ENCODE measurements at places on chromosomes 2 and 18.

GRCh38 chr2:150486539-150487484 lies 655 bp downstream of the RND3 start:
- DNase-seq = peak; percentile 30

GRCh38 chr2:241809383-241810306 lies 652 bp downstream of the NEU4 start:
- DNase-seq = no peak

DNA sequence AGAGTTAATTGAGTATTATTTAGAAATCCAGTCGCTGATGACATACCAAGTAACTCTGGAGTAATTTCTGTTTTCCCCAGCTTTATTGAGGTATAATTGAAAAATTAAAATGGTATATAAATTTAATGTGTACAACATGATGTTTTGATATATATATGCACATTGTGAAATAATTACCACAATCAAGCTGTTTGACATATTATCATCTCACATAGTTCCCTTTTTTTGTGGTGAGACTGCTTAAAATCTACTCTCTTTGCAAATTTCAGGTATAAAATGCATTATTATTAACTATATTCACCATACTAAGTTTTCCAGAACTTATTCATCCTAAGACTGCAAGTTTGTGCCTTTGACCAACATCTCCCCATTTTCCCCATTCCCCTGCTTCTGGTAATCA lies 25.0 kb upstream of the SPAG16 start:
- DNase-seq = no peak

DNA sequence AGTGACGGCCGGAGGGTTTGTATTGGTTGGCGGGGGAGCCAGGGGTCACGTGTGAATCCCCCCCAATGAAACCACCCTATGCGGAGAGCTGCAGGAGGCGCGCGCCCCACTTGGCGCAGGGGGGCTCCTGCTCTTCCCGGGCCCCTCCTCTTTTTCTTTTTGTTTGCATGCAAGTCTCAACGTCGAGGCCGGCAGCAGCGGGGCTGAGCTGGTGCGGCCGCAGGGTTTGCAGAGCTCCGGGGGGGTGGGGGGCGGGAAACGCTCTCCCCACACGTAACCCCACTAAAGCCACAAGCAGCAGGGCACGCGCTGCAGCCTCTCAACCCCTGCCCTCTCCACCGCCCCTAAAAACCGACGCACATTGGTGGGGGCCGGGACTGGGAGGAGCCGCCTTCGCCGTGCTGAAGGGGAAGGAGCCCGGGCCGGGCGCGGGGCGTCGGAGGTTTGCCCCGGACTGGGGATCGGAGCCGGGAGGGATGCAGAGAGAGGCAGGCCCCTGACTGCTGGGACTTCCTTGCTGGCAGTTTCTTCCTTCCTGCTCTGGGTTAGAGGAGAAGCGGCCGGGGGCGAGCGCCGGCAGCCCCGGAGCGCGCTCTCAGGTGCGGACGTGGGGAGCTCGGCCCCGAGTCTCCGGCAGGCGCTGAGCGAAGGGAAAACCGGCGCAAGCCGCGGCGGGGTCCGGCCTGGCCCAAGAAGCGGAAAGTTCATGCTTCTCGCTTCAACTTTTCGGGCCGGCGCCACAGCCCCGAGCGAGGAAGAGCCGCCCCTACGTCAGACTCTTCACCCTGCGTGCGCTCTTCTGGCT lies 864 bp downstream of the LBH start:
- DNase-seq = peak; percentile 52

DNA sequence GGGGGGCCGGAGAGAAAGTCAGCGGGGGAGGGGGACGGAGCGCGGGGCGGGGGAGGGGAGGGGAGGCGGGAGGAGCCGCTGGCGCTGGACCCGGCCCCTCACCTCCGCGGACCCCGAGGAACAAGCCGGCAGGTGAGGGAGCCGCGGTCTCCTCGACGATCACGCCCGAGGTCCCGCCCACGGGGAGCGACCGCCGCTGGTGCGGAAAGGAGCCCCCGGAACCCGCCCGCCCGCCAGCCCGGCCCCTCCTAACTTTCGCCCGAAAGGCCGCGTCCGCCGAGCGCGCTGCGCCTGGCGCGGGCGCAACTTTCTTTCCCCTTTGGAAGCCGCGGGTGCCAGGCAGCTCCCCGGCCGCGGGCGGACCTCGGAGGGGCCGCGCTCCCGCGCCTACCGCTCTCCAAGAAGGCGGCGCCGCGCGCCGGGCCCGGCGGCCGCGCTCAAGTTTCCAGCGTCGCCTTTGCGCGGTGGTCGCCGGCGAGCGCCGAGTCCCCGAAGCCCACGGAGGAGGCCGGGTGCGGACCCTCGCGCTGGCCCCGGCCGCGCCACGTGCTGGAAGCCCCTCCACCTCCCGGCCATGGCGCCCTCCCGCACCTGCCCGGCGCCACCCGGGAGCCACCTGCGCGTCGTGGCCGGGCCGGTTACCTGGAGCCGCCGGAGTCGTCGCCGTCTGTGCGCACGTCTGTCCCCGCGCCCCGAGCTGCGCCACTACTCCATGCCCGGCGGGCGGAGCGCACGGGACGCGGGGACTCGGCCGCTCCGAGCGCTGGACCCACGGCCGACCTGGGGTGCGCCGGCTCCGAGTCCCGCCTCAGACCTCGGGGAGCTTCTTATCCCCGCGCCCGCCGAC lies at the start of gene ALKAL2:
ALKAL2 (minus strand) TSS at position 181 of the 847 bp plus-strand sequence. CDS start 256 bp downstream, outside the sequence.
- no peak for DNase-seq

DNA sequence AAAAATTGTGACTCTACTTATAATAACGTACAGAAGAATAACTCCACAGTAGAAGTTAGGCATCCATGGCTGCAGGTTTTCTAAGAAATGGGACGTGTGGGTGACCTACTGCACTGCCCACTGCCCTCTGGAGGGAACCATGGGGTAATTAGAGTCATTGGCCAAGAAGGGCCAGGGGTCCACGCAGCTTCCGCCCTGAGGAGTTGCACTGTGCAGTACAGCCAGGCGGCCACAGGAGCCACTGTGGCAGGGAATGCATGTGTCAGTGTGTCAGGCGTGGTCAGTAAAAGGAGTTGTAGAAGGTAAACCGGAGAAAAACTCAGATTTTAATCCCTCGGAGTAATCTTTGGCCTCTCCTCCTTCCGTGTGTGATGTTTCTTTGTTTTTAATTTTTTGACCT lies 24.8 kb downstream of the NCK2 start:
- DNase-seq = no peak

- DNase-seq = peak; percentile 29
These were observed 60.7 kb downstream of the COL6A3 start for GRCh38 chr2:237353215-237353614.

DNA sequence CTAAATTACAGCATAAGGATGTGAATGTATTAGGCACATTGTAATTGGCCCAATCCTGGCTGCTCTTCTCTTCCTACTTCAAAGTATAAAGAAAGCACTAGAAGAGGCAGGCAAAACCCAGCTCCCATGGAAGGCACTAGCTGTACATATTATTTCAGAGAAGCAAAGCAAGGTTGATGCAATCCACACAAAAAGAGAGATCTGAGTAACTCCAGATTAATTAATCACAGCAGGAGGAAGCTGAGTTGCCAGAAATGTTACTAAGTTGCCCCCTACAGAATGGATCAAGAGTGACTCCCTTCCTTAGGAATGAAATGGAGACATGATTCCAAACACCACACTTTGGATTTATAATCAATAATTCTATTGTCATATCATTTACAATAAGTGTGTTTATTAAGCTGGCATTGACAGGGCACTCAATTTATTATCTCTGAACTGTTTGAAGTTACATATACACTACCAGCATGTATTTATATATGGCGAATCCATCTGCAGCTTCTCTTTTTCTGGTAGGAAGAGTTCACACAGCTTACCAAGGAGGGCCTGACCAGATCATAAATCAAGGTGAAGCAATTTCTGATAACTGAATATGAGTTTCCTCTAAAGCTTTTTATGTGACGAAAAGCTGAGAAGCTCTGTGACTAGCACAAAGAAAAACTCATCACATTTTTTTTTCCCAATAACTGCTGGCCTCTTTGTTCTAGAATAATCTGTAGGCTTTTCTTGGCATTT lies 393.1 kb upstream of the LYPD1 start:
- no peak for DNase-seq

- no peak for DNase-seq
These were observed 80.5 kb upstream of the ITPRID2 start for GRCh38 chr2:181810823-181811695.

GRCh38 chr2:15284614-15285013 lies 276.5 kb downstream of the NBAS start:
- no peak for DNase-seq

DNA sequence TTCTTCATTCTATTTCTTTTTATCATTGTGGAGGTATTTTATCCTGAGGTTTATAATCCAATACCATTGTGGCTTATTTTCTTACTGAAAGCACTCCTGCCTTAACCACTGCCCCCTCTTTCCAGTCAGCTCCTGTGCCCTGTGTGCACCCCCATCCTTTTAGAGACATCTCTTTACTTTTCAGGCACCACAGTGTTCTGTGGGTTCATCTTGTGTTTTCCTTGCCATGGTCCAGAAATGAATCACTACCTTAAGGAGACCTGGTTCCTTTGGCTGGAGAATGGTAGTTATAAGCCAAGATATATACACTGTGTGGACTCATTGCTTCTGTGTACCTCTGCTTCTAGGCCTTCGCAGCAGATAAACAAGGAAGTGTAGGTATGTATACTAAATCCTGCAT lies 278.3 kb downstream of the PTGR3 start:
- no peak for DNase-seq

GRCh38 chr2:28697602-28698149 lies 54.0 kb upstream of the PPP1CB start:
- no peak for DNase-seq

- DNase-seq = no peak
These were observed 160.0 kb downstream of the NDUFA10 start for GRCh38 chr2:239865059-239865639.

DNA sequence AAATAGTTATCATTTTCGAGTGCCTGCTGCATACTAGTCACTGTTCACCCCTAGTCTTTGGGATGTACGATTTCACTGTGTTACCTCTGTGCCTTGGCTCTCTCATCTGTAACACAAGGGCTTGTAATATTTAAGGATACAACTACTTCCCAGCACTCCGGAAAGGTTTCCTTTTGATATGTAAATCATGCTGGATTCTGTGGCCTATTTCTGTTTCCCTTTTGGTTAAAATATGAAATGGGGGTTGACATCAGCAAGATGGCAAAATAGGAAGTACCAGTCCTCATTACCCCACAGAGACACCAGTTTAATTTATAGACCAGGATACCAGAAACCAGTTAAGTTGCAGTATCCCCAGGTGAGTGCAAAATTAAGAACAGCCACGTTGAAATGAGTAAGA lies 23.5 kb downstream of the PSMG2 start:
- no peak for DNase-seq

DNA sequence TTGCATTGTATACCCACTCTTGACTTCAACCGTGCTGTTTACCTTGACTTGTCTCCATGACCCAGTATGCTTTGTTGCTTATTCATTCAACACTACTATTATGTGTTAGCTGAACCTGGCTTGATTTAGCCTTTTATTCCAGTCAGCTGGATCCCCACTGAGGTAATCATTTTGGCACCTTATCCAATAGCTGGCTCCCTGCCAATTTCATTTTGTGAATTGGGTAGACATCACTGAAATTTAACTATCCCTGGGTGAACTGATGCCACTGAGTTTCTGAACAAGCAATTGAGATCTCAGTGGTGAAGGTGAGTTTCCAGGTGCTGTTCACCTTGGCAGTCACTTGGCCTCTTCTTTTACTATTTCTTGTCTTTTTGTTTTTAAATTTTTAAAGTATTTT lies 584.3 kb downstream of the ADCYAP1 start:
- DNase-seq = no peak

DNA sequence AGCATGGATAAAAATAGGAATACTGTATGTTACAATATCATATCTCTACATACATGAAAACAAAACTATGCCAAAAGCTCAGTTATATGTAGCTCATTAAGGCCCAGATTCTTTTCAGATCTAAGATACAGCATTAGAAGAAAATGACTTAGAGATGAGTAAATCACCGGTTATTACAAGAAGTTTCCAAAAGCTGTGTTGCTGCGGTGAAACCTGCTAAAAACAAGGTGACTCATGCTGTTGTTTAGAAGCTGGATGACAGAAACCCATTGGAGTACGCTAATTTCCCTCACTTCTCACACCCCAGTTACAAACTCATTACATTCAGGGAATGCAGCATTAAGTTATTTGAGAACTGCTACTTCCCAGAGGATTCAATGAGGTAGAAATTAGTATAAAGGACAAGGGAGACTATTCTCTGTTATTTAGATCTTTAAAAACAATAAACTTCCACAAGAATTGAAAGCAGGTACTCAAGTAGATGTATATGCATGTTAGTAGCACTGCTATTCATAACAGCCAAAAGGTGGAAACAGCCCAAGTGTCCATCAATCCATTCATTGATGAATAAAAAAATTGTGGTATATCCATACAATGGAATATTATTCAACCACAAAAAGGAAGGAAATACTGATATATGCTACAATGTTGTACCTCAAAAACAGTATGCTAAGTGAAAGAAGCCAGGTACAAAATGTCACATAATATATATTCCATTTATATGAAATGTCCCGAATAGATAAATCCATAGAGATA lies 32.6 kb downstream of the RBKS start:
- no peak for DNase-seq

GRCh38 chr2:215548714-215549113 lies 112.8 kb upstream of the FN1 start:
- no peak for DNase-seq

GRCh38 chr2:170533156-170533555 lies 182.0 kb upstream of the SP5 start:
- DNase-seq = no peak

DNA sequence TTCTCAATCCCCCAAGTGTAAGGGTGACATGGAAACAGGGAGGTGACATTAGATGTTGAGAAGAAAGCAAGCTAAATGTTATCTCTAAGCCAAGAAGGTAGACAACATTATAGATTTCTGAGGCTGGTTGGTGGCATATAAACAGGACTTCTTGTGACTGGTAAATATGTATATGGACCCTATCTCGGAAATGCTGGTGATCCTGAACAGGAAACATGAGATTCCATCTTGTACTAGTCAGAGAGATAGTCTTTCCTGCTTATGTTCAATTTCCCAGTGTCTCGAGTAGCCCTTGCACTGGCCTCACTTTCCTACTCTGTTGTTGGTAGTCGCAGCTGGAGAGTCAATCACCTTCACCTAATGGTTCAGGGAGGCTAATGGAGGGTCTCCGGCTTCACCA lies 26.8 kb downstream of the MOGAT1 start:
- no peak for DNase-seq

DNA sequence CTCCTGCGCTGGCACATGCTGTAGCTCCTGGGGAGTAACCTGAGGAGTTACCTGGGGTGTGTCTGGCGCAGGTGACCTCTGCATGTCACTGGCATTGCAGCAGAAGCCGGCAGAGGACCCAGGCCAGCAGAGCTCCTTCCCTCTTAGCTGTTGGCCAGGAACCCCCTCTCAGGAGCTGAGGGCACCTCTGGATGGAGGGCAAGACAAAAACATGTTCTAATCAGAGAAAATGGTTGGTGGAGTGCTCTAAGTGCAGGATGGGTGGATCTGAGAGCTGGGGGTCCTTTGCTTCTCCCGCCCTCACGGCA lies 44.9 kb upstream of the SNTG2 start:
- no peak for DNase-seq

- no peak for DNase-seq
These were observed 64.5 kb downstream of the RRM2 start for GRCh38 chr2:10186868-10187535.

GRCh38 chr2:205771666-205772065 lies 89.4 kb downstream of the NRP2 start:
- DNase-seq = no peak
